ENCODE measurements at places on chromosomes 11 and 22.

DNA sequence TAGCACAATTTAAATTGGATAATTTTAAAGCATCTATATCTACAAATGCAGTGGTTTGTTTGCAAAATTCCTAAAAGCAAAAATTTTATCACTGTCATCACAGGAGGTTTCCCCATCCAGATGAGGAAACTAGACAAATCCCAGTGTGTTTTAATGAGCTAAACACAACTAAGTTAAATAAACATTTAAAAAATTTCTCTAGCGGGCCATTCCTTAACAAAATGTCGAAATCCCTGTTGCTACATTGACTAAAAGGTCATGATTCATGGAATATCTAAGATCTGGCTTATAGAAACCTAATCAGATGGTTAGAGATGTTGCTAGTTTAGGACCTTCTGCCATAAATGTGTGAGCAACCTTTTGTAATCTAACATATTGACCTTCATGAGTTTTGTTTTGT, 107.3 kb upstream of the BDNF start:
- no peak for DNase-seq

DNA sequence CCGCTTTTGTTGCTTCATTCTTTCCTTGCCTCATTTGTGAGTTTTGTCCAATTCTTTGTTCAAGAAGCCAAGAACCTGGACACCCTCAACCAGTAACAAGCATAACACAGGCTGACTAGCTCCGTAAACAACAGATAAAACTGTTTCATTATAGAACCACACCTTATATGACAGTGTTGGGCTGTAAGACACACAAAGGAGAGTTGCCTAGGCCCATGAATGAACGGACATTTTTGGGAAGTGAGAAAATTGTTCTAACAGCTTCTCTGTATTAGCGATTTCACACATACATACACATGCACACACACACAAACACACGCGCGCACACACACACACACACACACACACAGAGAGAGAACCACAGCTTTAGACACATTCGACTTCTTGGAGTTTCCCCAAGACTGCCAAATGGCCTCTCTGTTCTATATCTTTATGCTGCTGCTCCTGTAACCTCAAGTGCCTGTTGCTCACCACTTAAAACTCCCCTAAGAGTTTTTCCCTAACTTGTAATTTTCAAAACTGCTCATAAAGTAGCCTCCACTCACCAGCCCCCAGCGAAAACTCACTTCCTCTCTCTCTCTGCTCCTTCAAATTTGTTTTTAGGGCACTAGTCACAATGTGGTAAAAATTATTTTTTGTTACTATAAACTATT, 35.9 kb downstream of the CTSC start:
- DNase-seq: no peak

GRCh38 chr11:95232666-95233065, 1.7 kb upstream of the SESN3 start:
- DNase-seq: no peak

DNA sequence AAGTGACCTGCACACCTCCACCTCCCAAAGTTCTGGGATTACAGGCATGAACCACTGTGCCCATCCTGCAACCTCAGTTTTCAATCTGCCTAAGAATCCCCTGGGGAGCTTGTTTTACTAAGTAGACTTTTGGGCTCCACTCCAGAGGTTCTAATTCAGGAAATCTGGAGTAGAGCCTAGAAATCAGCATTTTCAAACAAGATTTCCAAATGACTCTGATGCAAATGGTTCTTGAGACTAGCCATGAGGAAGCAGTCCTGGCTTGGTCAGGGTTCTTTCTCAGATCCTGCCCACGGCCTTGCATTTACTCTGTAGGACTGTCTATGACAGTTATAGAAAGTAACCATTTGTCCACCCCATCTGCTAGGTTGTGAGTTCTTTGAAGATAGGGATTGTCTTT, 1.6 kb upstream of the KCNE3 start:
- DNase-seq: no peak

DNA sequence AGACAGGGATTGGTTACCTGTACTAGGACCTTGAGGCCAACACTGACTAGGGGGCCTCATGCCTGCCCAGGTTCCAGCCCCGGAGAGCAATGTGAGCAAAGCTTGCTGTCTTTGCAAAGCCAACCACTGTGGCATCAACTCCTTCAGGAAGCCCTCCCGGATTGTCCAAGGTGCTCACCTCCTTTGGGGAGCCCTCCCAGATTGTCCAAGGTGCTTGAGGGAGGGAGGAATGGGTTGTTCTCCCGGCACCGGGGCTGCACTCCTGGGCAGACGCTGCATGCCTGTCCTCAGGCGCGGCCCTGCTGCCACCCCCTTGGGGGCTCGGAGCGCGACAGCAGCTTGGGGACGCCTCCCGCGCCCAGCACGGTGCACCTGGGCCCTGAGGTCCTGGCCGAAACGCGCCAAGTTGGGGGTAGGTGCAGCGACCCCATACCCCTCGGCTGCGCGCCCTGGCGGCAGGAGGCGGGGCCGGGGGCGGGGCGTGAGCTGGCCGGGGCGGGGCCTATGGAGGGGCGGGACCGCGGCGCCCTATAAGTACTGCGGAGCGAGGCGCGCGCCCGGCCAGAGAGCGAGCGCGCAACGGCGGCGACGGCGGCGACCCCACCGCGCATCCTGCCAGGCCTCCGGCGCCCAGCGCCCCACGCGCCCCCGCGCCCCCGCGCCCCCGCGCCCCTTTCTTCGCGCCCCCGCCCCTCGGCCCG, at the start of gene CD81:
Gene CD81 (plus strand): TSS at position 560 of the 701 bp plus-strand sequence. CDS start 240 bp downstream, outside the sequence.
- DNase-seq: peak; percentile 72

GRCh38 chr11:118537409-118537980, 6.5 kb downstream of the TMEM25 start:
- DNase-seq: no peak

DNA sequence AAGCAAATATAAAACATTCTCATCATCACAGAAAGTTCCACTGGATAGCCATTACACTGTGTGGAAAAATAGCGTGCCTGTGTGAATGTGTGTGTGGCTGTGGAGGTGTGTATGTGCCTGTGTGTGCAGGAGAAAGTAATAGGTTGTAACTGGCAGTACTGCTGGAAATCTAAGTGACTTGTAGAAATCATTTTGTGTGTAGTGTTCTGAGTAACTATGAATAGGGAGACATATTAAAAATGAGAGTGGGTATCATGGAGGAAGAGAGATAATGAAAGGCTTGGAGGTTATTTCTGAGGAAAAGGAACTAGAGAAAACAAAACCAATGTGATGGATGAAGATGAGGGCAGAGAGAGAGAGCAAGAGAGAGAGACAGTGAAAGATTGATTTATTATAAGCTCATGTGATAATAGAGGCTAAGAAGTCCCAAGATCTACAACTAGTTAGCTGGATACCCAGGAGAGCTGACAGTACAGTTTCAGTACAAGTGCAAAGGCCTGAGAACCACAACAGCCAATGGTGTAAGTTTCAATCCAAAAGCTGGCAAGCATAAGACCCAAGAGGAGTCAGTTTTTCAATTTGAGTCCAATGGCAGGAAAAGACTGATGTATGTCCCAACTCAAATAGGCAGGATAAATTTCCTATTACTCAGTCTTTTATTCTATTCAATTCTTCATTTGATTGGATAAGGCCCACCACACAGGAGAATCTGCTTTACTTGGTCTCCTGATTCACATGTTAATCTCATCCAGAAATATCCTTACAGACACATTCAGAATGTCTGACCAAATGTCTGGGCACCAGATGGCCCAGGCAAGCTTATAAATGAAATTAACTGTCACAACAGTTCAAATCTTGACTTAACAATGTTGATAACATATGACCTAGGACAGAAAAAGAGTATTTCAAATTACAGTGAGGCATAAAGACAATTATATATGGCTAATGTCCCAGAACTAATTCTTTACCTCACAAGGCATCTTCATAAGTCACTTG, 14.9 kb downstream of the KBTBD3 start:
- DNase-seq: no peak

- DNase-seq: no peak
Observed at GRCh38 chr11:5151713-5152153, 2.8 kb downstream of the OR52A1 start.

GRCh38 chr11:68958211-68958610, 22.6 kb downstream of the MRGPRD start:
- DNase-seq: no peak

DNA sequence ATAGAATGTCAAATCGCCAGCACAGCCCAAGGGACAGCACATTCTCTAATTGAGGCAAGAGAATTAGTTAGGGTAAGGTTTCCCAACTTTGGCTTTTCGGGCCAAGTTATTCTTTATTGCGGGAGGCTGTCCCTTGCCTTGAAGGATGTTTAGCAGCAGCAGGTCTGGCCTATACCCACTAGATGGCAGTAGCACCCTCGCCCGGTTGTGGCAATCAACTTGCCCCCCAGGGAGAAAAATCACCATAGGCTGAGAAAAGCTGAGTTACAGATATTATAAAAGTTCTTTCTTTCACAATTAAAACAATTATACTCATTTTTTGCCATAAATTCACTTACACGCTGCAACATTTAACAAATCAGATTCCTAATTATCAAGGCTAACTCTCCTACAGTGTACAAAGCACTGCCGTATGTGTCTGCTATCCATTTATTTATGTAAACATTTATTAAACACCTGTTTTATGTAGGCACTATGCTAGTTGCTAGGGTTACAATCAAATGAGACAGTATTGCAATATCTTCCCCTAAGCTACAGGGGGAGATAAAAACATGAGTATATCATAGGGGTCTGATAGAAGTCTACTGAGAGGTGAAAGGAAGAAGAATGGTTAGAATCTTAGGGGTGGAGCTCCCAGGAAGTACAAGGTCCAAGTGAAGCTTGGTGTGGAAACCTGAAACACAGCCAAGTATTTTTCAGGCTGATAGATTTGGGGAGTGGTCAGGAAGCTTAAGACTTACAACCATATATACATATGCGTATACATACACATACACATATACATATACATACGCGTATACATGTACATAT, 452.3 kb downstream of the RAB38 start:
- DNase-seq: peak; percentile 10

DNA sequence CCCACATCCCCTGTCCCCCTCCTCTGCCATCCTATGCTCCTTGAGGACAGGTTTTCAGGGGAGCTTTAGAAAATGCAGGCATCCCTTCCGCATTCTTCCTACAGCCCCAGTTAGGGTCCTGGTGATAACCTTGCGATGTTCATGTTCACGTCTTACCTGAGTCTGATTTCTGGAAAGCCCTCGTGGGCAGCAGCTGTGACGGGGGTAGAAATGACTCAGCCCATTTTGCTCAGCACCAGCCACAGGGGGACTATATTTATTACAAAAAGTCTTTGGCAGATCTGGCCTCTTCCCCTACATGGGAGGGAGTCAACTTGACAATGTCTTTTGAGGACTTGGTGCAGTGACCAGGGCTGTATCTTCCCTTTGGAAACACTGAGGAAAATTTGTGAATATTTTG, 12.3 kb downstream of the PKNOX2 start:
- DNase-seq: no peak

GRCh38 chr22:24437741-24438328, 10.4 kb downstream of the ADORA2A start:
- DNase-seq: no peak

DNA sequence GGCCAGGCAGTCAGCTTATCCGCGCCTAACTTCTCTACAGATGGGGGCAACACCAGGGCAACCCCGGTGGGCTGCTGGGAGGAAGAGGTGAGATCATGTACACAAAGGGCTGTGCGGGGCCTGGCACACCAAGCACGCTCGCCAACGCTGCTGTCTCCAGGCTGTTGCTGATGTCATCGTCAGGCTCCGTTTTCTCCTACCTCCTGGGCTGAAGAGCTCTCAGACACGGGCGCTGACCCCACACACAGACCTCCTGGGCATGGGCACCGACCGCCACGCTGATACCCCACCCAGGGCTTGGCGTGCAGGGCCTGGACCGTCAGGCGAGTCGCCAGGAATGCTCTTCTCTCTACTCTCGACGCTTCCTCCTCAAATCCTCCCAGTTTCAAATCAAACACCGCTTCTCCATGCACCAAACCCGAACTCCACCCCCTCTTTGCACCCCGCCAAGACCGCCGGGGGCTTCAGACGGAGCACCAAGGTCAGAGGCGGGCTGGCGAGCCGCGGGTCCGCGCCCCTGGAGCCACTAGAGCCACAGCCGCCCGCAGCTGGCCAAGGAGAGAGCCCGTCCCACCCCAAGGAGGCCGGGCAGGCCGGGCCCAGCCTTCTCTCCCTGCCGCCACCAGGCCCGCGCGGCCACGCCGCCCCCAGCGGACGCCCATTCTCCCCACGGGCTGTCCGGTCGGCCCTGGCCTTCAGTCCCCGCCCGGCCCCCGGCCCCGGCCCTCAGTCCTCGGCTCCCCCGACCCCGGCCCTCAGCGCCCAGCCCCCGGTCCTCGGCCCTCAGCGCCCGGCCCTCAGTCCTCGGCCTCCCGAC, 772 bp downstream of the SBF1 start:
- peak; percentile 45 for DNase-seq

DNA sequence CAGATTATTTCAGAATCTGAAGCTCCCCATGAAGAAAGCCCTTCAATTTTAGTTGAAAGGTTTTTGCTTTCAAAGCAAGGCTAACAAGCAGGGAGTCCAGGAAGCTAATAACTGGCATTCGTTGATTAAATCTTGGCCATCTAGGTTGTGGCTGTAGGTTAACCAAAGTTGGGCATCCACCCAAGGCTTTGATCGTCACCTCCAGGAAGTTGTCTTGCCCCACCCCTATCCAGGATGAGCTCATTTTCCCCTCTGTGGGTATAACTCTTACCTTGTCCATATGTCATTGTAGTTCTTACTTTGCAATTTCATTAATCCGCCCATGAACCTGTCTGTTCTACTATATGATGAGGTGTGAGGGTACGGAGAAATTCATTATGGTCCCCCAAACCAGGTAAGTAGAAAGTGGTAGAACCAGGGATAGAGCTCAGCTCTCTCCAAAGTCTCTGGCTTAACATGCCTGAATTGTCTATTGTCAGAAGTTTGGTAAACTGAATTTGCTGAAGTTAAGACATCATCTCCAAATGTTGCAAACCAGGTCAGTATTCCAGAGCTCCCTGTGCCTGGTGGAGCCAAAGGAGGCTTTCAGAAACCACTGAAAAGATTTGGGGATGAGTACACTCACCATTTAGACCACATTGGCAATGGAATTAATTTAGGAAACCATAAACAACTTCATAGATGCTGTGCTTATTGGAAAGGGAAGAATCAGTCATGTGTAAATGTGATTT, 97.1 kb downstream of the CD44 start:
- DNase-seq: peak; percentile 48

DNA sequence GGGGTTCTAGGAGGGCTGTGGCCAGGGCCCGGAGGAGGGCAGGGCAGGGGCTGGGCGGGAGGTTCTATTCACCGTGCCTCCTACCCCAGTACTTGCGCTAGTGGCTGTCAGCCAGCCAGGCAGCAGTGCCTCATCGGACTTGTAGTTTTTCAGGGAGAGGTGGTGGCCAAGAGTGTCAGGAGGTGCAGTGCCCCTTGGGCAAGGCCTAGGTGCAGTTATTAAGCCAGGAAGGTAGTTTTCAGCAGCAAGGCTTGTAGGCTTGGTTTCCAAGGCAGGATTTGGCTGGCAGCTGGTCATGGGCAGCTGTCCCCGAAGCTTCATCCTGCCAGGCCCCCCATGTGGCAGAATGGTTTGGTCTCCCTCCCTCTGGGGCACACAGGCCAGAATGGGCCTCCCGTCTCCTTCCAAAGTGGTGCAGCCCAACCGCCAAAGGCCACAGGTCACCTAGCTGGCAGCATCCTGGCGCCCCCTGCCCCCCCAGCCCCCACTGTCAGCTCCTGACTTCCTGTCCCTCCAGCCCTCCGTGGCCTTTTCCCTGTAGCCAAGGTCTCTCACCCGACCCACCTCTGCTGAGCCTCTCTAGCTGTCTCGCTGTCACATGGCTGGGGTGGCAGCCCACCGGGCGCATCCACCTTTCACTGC, 8.5 kb downstream of the CCDC88B start:
- DNase-seq: no peak

- no peak for DNase-seq
Observed at GRCh38 chr22:20422271-20423007, 15.2 kb downstream of the SCARF2 start.

Measured in stimulated activated CD4-positive, alpha-beta T cell treated with anti-CD3 and anti-CD28 coated beads, Interleukin-2, amount 100 ng/mL, for 24 hours (primary cell).